A549 treated with CpdA at 1 μM for 4 hours (cell line): ENCODE measurements at places on chromosomes 1 and 21. TPM values are rescaled to one million over a fixed set of nuclear protein-coding genes. Genes with fewer than 3 reads are reported as not detected.

KIF17 gene
- 0.90 to 1.7 TPM (median 1.2 TPM) in 5 replicates for total RNA-seq

NES gene
- total RNA-seq, result 1.2 to 1.4 TPM (median 1.4 TPM) in 5 replicates

LCE2A gene
- not detected in 5 replicates for total RNA-seq

KRTAP10-4 gene
- total RNA-seq, result not detected in 5 replicates

TMEM9 gene
- total RNA-seq, result 79.3 to 91.4 TPM (median 84.9 TPM) in 5 replicates

IVNS1ABP gene
- total RNA-seq, result 23.0 to 29.4 TPM (median 25.5 TPM) in 5 replicates

ST6GALNAC5 gene
- not detected in 5 replicates for total RNA-seq

DIO1 gene
- total RNA-seq, result not detected in 5 replicates

C21orf58 gene
- 4.1 to 7.0 TPM (median 5.7 TPM) in 5 replicates for total RNA-seq

C1orf21 gene
- total RNA-seq, result 6.4 to 12.0 TPM (median 8.4 TPM) in 5 replicates

LRRC38 gene
- total RNA-seq, result not detected in 5 replicates

TOE1 gene
- total RNA-seq, result 12.3 to 14.5 TPM (median 13.2 TPM) in 5 replicates

ATF3 gene
- 24.2 to 40.7 TPM (median 32.7 TPM) in 5 replicates for total RNA-seq

APCS gene
- total RNA-seq, result not detected in 5 replicates

LCE1C gene
- total RNA-seq, result not detected in 5 replicates

ERRFI1 gene
- total RNA-seq, result 48.9 to 65.6 TPM (median 55.4 TPM) in 5 replicates

DMRTA2 gene
- total RNA-seq, result 0.13 to 0.29 TPM (median 0.24 TPM) in 5 replicates

CD48 gene
- total RNA-seq, result not detected in 5 replicates

CA6 gene
- not detected in 5 replicates for total RNA-seq

CYP4A11 gene
- total RNA-seq, result not detected in 5 replicates

SGIP1 gene
- not detected in 5 replicates for total RNA-seq

TSPAN2 gene
- total RNA-seq, result 0.63 to 1.3 TPM (median 1.2 TPM) in 5 replicates

TNNT2 gene
- total RNA-seq, result 0.06 to 0.30 TPM in 2 of 5 replicates, not detected in the others

KRTAP7-1 gene
- total RNA-seq, result not detected in 5 replicates

MARK1 gene
- total RNA-seq, result 0.05 to 0.40 TPM (median 0.10 TPM) in 5 replicates

CTNNBIP1 gene
- 6.4 to 10.7 TPM (median 9.1 TPM) in 5 replicates for total RNA-seq

AIRE gene
- total RNA-seq, result not detected in 5 replicates

FCN3 gene
- not detected in 5 replicates for total RNA-seq

EPHA2 gene
- total RNA-seq, result 104 to 139 TPM (median 130 TPM) in 5 replicates

SH2D2A gene
- 3.6 to 5.2 TPM (median 4.1 TPM) in 5 replicates for total RNA-seq

WRAP73 gene
- total RNA-seq, result 18.3 to 21.9 TPM (median 20.6 TPM) in 5 replicates

GORAB gene
- total RNA-seq, result 6.8 to 8.7 TPM (median 8.5 TPM) in 5 replicates

LRRC8B gene
- 4.0 to 6.0 TPM (median 5.4 TPM) in 5 replicates for total RNA-seq

MYOM3 gene
- total RNA-seq, result 5.5 to 7.5 TPM (median 6.2 TPM) in 5 replicates

CD101 gene
- total RNA-seq, result 0.19 to 0.60 TPM (median 0.36 TPM) in 5 replicates

TMEM81 gene
- total RNA-seq, result 2.4 to 3.9 TPM (median 2.8 TPM) in 5 replicates

SH2D1B gene
- 0.10 to 0.30 TPM (median 0.15 TPM) in 5 replicates for total RNA-seq

ARHGEF16 gene
- total RNA-seq, result 3.2 to 5.9 TPM (median 5.4 TPM) in 5 replicates

AMY1A gene
- not detected in 5 replicates for total RNA-seq

HAO2 gene
- not detected in 5 replicates for total RNA-seq
